M059J (cell line): ENCODE measurements at places on chromosomes 6 and 20. TPM values are rescaled to one million over a fixed set of nuclear protein-coding genes. Genes with fewer than 3 reads are reported as not detected.

Gene PLA2G7
- total RNA-seq = 0.20 and 0.57 TPM in 2 replicates

- DNase-seq = no peak
These were observed 70.7 kb downstream of the SLX4IP start for GRCh38 chr20:10505827-10506226.

Gene ATP6V1G2
- 0.20 TPM in 1 of 2 replicates, not detected in the other for total RNA-seq

Gene CLIC5
- total RNA-seq = not detected in 2 replicates

- peak; percentile 83 for DNase-seq
These were observed 49.3 kb upstream of the MYL9 start for GRCh38 chr20:36491901-36492617.

DNA sequence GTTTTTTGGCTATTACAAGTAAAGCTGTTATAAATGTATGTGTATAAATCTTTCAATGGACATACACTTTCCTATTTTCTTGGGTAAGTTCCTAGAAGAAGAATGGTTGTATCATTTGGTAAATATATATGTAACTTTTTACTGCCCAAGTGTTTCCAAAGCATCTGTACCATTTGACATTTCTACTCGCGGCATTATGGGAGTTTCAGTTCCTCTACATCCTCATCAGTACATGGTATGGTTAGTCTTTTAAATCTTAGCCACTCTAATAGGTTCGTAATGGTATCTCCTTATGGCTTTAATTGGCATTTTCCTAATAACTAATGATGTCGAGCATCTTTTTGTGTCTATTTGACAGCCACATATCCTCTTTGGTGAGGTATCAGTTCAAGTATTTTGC, 12.9 kb downstream of the SNPH start:
- DNase-seq = no peak

Gene BTNL2
- not detected in 2 replicates for total RNA-seq

DNA sequence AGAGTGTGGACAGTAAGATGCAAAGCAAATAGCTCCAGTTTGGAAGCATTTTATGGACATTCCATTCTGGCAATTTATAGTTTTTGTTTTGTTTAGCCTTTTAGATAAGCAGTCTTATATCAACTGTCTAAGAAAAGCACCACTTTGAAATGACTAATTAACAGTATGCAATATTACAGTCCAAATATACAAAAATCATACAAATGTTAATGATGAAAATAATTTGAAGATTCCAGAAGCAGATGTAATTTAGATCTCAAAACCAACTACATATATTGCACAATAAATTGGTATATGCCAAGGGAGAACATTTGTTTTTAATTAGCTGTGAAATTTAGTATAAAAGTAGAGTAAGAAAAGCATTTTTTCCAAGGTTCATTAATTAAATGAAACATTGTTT, 158.8 kb downstream of the KIF6 start:
- no peak for DNase-seq

Gene RNF217
- 10.6 and 12.0 TPM in 2 replicates for total RNA-seq

- no peak for DNase-seq
These were observed 835 bp downstream of the PRR18 start for GRCh38 chr6:166307082-166308032.

DNA sequence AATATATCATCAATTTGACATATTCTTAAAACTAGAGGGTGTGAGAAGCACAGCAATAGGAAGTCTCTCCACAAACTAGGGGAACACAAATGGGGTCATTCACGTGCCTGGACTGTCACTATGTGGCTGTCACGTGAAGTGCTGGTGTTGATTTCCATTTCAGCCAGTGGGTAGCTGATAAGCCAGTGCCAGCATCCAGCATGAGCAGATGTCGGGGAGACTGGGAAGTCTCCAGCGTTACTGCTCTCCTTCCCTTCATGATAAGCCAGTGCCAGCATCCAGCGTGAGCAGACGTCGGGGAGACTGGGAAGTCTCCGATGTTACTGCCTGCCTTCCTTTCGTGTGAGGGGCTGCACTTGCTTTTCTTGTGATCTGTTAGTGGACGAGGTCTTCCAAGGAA, 5.6 kb upstream of the SLC17A9 start:
- DNase-seq = no peak

GRCh38 chr6:88614316-88614877, 349.0 kb downstream of the RNGTT start:
- DNase-seq = no peak

DNA sequence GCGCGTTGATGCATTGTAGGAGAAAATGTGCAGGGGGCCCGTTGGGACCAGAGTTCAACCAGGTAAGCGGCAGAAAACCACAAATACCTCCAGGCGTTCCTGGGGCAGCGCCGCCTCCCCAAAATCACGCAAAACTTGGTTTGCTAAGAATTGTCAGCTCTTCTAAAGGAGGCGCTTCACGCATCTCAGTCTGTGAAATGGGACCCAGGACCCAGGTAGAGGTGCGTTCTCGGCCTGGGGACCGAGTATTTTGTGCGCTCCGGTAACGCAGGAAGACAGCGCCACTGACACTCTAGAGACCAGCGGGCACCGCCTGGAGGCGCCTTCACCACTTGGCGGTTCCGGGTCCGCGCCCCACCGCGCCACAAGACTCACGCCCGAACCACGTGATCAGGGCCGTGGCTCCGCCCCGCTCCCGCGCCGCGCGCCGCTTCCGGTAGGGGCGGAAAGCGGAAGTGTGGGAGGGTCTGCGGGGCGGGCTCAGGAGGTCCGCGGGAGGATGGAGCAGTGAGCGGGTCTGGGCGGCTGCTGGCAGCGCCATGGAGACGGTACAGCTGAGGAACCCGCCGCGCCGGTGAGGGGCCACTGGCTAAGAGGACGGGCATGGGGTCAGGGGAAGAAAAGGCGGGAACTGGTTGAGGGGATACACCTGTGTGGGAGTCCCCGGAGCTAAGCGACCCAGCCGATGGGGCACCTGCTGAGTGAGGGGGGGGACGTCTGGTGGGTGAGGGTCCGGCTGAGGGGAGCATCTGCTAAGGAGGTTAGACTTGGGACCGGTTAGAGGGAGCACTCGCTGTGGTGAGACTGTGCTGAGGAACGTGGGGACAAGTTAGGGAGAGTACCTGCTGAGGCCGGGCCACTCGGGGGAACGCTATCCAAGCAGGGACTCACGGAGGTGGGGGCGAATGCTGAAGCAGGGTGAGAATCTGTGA, at the start of gene STK4:
TSS of gene STK4 (plus strand) at position 483 of the 932 bp plus-strand sequence. CDS start at position 540, 57 bp downstream.
- peak; percentile 96 for DNase-seq

Gene PPP1R10
- 17.9 and 28.8 TPM in 2 replicates for total RNA-seq

DNA sequence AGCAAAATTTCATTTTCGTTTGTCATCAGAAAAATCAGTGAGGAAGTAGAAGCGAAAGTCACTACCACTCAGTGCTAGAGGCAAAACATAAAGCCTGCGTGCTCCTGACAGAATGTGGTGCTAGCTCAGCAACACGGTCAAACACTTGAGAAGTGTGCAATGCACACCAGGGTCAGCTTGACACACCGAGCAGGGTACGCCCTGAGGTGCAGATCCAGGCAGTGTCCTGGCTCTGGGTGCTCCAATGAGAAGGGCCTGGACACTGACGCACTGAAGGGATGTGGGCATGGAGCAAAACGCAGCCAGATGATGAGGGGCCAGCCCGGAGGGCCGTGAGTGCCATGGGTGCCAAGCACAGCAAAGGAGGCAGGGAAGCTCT, 5.9 kb downstream of the RNASET2 start:
- DNase-seq = no peak
